ENCODE measurements at places on chromosomes 6 and 20. TPM values are rescaled to one million over a fixed set of nuclear protein-coding genes. Genes with fewer than 3 reads are reported as not detected.

SLC17A2 gene
- not detected for total RNA-seq

OR2B6 gene
- not detected for total RNA-seq

GPR6 gene
- not detected for total RNA-seq

CST7 gene
- 2.2 TPM for total RNA-seq

ECT2L gene
- total RNA-seq, result not detected

MAFB gene
- total RNA-seq, result 4.5 TPM

PACRG gene
- total RNA-seq, result not detected

MYL9 gene
- total RNA-seq, result 175 TPM

SLC35F1 gene
- under 0.01 TPM for total RNA-seq

EIF2S2 gene
- 42.9 TPM for total RNA-seq

- no peak for DNase-seq
- no peak overlapping the region for H3K27ac ChIP-seq
- H3K4me3 ChIP-seq, result no peak overlapping the region
- H3K36me3 ChIP-seq, result no peaks in the 10 kb centered on the region
Observed at GRCh38 chr6:32105433-32105832, 3.7 kb downstream of the TNXB start.

GRCh38 chr6:157091243-157091642 lies 232.1 kb downstream of the TMEM242 start:
- H3K27ac ChIP-seq, result no peak overlapping the region
- no peak overlapping the region for H3K4me3 ChIP-seq
- no peak for DNase-seq
- H3K36me3 ChIP-seq, result peaks cover 17% of the 10 kb centered on the region

- no peaks in the 10 kb centered on the region for H3K27me3 ChIP-seq
- no peaks in the 10 kb centered on the region for H3K36me3 ChIP-seq
- no peak overlapping the region for H3K27ac ChIP-seq
- no peak for DNase-seq
Observed at GRCh38 chr20:14360416-14360815, 23.0 kb upstream of the FLRT3 start.

GRCh38 chr6:127177030-127177922 lies 58.8 kb downstream of the RSPO3 start:
- H3K27ac ChIP-seq, result peak overlapping the region; percentile 15
- no peaks in the 10 kb centered on the region for H3K4me1 ChIP-seq
- H3K36me3 ChIP-seq, result no peaks in the 10 kb centered on the region
- no peaks in the 10 kb centered on the region for H3K27me3 ChIP-seq
- DNase-seq, result no peak

DNA sequence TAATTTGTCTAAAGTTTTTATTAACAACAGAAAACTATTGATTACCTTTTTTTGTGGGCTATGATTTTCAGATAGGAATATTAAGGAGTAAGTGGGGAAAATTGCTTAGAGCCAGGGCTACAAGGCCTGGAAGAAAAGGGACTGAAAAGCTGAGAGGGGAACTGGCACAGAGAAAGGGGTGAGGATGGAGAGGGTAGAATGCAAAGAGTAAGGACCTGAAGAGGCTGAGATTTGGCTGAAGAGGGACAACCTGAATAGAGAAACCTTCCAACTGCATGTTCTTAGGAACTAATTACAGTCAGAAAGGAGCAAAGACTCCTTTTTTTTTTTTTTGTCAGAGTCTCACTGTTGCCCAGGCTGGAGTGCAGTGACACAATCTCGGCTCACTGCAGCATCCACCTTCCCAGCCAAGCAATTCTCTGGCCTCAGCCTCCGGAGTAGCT lies 16.7 kb downstream of the BTN2A1 start:
- peak overlapping the region; percentile 45 for H3K4me3 ChIP-seq
- H3K27ac ChIP-seq, result peak overlapping the region; percentile 92
- no peaks in the 10 kb centered on the region for H3K36me3 ChIP-seq
- H3K27me3 ChIP-seq, result no peaks in the 10 kb centered on the region

DNA sequence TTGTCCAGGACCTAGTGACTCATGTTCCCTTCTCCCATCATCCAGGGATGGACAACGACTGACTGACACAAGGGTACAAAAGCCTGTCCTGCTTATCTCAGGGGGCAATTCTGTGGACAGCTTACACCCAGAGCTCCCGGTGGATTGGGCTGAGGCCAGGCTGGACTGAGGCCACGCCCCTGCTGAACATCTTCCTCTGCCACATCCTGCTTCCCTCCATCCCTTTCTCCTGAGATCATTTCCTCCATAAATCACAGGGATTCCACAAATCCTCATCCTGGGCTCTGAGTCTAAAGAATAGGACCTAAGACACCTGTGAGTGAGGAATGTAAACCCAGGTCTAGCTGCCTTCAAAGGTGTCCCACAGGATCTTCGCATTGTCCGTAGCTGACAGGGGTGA lies 30.4 kb upstream of the RNF24 start:
- no peaks in the 10 kb centered on the region for H3K27me3 ChIP-seq
- no peak overlapping the region for H3K27ac ChIP-seq
- H3K4me3 ChIP-seq, result no peak overlapping the region
- H3K4me1 ChIP-seq, result peaks cover 14% of the 10 kb centered on the region
- H3K36me3 ChIP-seq, result no peaks in the 10 kb centered on the region
